ENCODE measurements at places on chromosomes 13 and 19. TPM values are rescaled to one million over a fixed set of nuclear protein-coding genes. Genes with fewer than 3 reads are reported as not detected.

Gene SBK2
- 0.99 TPM for total RNA-seq

Gene C19orf33
- total RNA-seq: 9.2 TPM

Gene CEACAM4
- 0.44 TPM for total RNA-seq

Gene CGB3
- total RNA-seq: not detected

Gene FGF22
- total RNA-seq: not detected

Gene KPTN
- 11.7 TPM for total RNA-seq

Gene ZNF415
- total RNA-seq: 25.6 TPM

Gene ONECUT3
- 0.55 TPM for total RNA-seq

Gene ZNF610
- 17.1 TPM for total RNA-seq

Gene SHISA7
- total RNA-seq: 1.5 TPM

Gene CPAMD8
- 110 TPM for total RNA-seq

Gene N4BP2L2
- total RNA-seq: 376 TPM

Gene PRTN3
- total RNA-seq: 2.5 TPM

Gene CEBPA
- total RNA-seq: 3.5 TPM
